ENCODE measurements at places on chromosomes 3 and 15.

- no peak for DNase-seq
These were observed 30.7 kb upstream of the NECTIN3 start for GRCh38 chr3:111040959-111041358.

GRCh38 chr3:72633534-72633933 lies 214.7 kb downstream of the SHQ1 start:
- DNase-seq = no peak

- no peak for DNase-seq
These were observed 103.6 kb upstream of the NUDT16 start for GRCh38 chr3:131277836-131278497.

GRCh38 chr15:77822631-77823230 lies 190.0 kb upstream of the LINGO1 start:
- DNase-seq = no peak

DNA sequence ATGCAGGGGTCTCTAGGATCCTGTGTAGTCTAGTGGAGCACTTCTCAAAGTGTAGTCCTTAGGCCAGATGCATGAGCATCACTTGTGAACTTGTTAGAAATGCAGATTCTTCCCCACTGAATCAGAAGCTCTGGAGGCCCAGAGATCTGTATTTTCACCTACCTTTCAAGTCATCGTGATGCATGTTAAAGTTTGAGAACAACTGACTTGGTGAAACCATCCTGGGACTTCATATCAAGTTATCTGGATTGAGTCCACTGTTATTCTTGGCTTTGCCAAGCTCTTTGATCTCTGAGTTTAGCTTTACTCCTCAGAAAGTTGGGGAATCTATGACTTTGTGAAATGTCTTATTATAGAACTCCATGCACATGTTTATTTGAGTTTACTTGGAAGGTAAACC lies 78.5 kb downstream of the ARNT2 start:
- DNase-seq = no peak

DNA sequence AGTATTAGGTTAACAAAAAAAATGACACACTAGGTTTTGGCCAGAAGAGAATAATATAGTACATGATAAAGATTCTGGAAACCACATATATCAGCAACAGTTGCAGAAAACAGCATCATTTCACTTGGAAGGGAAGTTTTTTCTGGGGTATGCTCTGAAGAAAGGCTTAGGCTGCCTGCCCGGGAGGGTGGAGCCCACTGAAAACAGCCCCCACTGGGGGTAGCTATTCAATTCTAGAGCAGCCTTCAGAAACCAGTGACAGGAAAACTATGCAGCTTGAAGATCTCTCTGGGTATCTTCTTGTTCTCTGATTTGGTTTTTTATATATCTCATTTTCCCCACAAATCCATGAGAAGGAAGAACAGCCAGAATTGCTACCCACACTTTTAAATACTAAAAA lies 43.2 kb downstream of the ZMAT3 start:
- no peak for DNase-seq

DNA sequence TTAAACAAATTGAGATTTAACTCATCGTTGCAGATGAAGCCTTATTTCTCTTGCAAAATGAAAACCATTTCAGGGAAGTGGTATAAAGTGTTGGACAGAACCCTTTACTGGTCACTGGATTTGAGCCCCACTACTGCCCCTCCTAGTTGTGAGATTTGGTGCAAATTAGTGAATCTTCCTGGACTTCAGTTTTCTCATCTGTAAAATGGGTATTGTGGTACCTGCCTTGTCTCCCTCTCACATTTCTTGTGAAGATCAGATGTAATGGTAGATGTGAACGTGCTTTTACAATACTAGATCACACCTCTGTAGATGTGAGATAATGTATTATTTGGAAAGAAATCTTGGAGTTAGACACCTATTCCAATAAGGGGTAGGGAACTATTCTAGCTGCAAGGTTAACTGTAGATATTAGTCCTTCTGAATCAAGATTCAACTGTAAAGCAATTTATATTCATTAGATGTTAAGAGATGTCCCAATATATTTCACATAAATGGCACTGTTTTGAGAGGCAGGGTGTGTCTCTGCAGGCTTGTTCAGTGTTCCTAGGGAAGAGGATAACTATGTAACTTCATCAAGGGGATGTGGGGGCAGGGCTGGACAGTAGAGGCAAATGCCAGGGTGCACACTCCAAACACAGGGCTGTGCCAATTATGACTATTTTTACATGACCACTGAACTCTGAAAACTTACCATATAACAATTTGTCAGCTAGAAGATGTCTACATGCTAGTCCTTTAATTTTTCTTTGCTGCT lies 112.4 kb upstream of the PFN2 start:
- DNase-seq = no peak

GRCh38 chr15:55195996-55196395 lies 745 bp downstream of the RSL24D1 start:
- no peak for DNase-seq

- no peak for DNase-seq
These were observed 154.2 kb downstream of the IMPG2 start for GRCh38 chr3:101166150-101166549.

DNA sequence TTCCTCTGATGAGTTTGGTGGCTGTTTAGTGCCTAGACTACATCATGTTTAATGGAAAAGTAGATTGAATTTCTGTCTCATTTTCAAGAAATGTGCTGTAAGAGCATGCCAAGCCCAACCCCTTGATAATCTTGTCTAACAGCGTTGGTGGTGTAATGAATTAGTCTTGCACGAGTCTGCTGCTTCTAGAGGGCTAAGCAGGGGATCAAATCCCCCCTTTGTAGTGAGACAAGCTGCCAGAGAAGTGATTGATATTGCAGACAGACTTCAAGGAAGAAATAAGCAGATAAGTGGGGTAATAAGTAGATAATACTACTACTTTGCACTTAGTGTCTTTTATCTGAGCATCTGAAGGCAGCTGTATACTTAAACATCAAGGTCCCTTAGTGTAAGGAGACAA lies 141.4 kb downstream of the TP63 start:
- DNase-seq = no peak

DNA sequence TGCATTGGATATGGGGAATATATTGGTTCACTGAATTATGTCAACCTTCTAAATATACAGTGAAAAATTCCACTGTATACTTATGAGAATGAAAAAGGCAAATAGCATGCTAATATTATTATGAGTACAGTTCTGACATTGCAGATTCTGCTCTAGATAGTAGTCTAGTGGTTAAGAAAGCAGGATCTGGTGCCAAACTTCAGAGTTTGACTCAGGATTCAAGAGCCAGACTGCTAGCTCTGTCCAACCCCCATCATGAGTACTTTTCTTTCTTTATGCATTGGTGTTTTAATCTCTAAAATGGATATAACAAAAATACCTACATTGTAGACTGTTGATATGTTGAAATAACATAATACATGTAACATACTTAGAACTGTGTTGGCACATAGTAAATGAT lies 57.3 kb upstream of the PLSCR4 start:
- no peak for DNase-seq

DNA sequence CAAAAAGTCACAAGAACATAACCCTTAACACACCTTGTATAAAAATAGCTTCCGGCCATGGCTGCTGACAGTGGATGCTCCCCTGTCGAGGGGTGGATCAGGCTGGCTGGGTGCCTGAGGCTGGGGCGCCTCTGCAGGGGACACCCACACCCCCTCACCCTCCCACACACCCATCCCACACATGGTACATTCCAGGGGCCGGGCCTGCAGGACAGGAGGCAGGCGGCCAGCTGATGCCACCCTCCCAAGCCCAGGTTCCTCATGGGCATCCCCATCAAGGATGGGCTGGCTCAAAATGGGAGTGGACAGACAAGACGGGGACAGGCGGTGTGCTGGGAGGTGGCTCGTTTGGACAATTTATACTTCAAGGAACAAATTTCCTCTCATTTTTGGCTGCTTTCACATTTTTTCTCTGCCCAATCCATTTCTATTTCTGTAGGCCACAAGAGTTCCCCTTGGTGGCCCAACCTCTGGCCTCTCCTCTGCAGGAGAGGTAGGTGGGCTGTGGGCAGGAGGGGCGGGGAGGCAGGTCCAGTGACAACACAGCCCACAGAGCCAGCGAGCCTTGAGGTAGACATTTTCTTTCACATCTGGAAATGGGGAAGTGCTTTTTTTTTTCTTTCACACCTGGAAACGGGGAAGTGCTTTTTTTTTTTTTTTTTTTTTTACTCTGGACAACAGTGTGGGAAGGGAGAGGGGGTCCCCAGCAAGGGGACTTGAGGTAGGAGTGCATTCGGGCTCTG lies 23.3 kb downstream of the RNU5B-1 start:
- no peak for DNase-seq

DNA sequence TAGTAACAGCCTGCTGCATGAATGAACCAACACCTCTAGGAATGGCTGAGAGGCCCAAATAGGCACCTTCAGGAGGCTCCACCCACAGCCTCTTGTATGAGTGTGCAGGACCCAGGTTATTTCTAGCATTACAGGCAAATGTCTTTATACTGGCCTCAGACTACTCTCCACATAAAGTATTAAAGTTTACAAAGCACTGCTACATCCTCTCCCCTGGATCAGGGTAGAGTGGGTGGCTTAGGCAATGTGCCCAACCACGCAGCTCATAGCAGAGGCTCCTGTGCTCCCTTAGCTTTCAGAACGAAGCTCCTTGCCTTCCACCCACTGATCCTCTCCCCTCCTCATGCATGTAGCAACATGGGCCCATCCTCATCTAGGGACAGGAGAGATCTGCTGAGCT lies 16.3 kb downstream of the TMEM43 start:
- DNase-seq = no peak

- no peak for DNase-seq
These were observed 641.4 kb downstream of the PDCD6IP start for GRCh38 chr3:34439796-34440195.

DNA sequence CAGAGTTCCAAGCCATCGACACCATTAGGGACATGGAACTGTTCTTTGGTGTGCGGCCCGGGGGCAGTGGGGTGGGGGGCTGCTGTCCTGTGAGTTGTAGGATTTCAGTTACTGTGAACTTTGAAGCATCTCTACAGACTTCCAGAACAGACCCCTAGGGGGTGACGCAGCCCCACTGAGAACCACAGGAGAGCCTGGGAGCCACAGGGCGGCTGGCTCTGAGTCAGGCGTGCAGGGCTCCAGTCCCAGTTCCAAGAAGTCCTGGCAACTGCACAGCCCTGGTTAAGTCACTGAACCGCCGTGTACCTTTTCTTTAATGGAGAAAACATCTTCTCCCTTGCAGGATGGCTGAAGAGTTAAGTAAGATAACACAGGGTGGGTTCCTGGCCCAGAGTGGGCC lies 23.5 kb upstream of the LRTM1 start:
- no peak for DNase-seq

GRCh38 chr15:69475769-69476358 lies 23.2 kb downstream of the RPLP1 start:
- DNase-seq = peak; percentile 40

- DNase-seq = no peak
These were observed 103.6 kb downstream of the OTOL1 start for GRCh38 chr3:161600173-161600572.

GRCh38 chr3:194993896-194994295 lies 277.1 kb downstream of the XXYLT1 start:
- no peak for DNase-seq

DNA sequence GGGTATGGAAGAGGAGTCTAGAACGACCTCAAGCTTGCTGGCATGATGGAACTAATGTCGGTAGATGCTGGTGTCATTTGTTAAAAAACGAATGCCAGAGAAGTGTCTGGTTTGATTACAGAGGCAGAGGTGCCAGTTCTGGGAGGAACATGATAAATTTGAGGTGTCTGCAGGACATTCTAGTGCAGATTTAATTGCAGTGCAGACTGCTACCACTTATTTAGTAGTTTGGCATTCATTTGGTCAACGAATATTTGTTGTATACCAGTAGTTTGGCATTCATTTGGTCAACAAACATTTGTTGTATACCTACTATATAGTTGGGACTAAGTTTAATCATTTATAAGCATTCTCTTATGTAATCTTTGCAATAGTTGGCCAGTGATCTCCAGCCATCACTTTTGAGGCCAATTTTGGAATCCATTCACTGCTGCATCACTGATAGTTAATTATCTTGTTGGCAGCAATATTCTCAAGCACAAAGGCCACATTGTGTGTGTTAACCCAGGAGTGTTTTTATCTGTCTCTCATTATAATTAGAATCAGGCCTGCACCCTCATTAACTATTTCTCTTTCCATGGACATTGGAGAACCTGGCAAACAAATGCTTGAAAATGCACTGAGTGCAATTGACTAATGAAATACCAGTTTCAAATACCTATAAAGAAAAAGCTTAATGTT lies 19.5 kb upstream of the TGFBR2 start:
- no peak for DNase-seq

DNA sequence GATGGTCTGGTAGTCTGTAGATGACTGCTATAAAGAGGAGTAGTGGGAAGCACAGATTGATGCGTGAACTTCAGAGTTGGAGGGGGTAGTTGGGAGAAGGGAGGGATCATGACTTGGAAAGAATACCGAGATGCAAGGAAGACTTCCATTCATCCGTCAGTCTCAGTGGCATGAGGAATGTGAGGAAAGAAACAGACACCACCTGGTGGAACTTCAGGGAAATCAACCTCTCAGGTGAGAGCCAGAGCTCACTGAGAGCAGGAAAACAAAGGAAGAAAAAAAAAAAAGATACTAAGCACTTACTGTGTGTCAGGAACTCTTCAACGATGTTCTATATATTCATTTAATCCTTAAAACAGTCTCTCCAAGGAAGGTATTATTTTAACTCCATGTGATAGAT lies 172.4 kb downstream of the OXSM start:
- DNase-seq = no peak

DNA sequence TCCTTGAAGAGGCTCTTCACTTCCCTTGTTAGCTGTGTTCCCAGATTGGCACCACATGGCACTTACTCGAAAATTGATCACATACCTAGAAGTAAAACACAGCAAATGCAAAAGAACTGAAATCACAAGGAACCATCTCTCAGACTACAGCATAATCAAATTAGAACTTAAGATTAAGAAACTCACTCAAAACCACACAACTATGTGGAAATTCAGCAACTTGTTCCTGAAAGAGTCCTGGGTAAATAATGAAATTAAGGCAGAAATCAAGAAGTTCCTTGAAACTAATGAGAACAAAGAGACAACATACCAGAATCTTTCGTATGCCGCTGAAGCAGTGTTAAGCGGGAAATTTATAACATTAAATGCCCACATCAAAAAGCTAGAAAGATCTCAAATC lies 566.3 kb upstream of the TGFBR2 start:
- DNase-seq = no peak

- no peak for DNase-seq
These were observed 3.6 kb downstream of the CHSY1 start for GRCh38 chr15:101248274-101248673.

GRCh38 chr3:90007778-90008499 lies 900.5 kb downstream of the EPHA3 start:
- DNase-seq = no peak

All from T-helper 22 cell (primary cell).